SJSA1 (cell line): ENCODE measurements at places on chromosomes 16 and 17. TPM values are rescaled to one million over a fixed set of nuclear protein-coding genes. Genes with fewer than 3 reads are reported as not detected.
A peak's percentile ranks its signal among the peaks of the same experiment; 100 is the strongest.

- no peak for DNase-seq
These were observed 167.1 kb upstream of the KIF2B start for GRCh38 chr17:53655591-53655990.

BCL6B gene
- not detected in 2 replicates for total RNA-seq

- DNase-seq: no peak
These were observed 180.2 kb downstream of the MSI2 start for GRCh38 chr17:57436565-57436964.

LUC7L gene
- 47.1 and 53.3 TPM in 2 replicates for total RNA-seq

TMEM88 gene
- not detected in 2 replicates for total RNA-seq

SLC52A1 gene
- not detected in 2 replicates for total RNA-seq

PPP4C gene
- total RNA-seq: 100 and 134 TPM in 2 replicates

DNA sequence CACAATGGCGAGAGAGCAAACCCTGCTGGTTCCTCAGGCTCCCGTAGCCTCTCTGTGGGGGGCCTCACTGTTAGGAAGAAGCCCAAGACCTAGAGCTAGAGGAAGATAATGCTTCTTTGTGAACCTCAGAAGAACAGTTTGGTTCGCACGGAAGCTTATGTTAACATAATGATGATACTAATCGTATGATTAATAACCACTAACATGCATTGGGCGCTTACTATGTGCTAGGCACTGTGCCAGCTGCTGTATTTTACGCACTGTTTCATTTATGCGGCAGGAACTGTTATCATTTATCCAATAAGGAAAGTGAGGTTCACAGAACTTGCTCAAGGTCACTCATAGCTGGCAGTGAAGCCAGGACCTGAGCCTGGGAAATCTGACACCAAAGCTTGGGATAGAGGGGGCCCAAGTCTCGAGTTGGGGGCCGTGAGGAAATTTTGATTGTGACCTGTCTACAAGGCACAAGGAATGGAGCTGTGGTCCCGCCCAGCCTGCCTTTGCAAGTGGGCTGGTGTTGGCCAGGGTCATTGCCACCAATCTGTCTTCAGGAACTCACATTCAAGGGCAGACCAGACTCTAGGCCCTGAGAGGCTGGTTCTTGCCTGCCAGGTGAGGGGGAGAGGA, 6.8 kb downstream of the PRCD start:
- peak; percentile 81 for DNase-seq

GRCh38 chr17:79813297-79814126, 16.6 kb upstream of the CBX8 start:
- DNase-seq: no peak

GRCh38 chr17:33261820-33262219, 31.3 kb downstream of the ASIC2 start:
- no peak for DNase-seq

- DNase-seq: no peak
These were observed 8.2 kb downstream of the GALNS start for GRCh38 chr16:88848557-88848956.
